ENCODE measurements at places on chromosomes 11 and 22.

GRCh38 chr11:116179401-116179800, 593.4 kb downstream of the BUD13 start:
- DNase-seq: no peak

- DNase-seq: no peak
Measured at GRCh38 chr11:8732324-8732670, 49.7 kb downstream of the RPL27A start.

DNA sequence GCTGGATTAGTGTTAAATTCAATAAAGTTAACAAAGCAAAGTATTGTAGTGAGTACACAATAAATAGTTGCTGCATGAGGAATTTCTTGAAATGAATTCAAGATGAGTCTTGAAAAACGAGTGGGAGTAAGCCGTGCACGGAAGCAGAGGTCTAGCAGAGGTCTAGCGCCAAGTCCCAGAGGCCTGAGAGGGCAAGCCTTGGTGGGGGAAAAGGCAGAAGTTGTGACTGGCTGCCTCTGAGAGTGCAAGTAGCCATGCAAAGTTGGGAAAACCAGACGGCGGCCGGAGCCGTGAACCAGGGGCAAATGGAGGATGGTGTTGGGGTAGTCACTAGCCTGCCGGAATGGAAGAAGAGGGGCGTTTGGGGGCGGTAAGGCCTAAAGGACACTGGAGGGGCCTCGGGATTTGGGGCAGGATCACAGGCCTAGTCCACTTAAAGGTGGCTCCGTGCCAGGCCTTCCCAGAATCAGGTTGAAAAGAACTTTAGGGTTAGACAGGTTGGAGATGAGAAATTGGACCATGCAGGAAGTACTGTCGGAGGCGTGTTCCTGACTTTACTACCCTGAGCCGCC, 379 bp upstream of the SLC3A2 start:
- peak; percentile 67 for DNase-seq

DNA sequence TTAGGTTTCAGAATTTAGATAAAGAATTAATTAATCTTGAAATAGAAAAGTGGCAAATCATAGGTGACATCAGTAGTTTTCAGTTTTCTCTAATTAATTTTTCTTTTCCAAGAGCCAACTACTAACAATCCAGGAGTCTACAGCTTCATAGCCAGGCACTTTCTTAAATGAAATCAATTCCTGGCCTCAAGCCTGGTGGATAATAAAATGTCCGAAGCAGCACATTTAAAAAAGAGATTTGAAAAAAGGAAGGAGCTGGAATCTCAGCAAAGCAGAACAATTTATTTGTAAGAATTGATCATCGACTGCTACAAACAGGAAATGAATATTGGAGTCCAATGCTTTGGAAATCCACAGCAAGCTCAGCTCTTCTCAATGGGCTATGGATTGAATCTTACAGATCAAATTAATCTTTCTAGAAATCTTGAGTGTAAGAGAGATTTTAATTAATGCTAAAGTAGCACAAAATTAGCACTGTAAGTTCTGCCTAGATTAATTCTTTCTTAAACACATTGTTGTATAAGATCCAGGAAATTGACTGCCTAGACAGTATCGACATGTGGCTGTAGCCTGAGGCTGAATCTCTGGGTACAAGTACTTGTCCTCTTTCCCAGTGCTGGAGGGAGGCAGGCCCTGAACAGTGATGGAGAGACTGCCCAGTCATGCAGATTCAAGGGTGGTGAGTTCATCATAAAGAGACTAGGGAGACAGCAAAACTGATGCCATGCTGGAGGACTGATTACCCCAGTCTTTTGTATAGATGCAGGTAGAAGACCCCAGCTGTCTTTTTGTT, 167.8 kb upstream of the POU2AF2 start:
- no peak for DNase-seq

GRCh38 chr11:63829823-63830489, 9.0 kb upstream of the MARK2 start:
- no peak for DNase-seq

DNA sequence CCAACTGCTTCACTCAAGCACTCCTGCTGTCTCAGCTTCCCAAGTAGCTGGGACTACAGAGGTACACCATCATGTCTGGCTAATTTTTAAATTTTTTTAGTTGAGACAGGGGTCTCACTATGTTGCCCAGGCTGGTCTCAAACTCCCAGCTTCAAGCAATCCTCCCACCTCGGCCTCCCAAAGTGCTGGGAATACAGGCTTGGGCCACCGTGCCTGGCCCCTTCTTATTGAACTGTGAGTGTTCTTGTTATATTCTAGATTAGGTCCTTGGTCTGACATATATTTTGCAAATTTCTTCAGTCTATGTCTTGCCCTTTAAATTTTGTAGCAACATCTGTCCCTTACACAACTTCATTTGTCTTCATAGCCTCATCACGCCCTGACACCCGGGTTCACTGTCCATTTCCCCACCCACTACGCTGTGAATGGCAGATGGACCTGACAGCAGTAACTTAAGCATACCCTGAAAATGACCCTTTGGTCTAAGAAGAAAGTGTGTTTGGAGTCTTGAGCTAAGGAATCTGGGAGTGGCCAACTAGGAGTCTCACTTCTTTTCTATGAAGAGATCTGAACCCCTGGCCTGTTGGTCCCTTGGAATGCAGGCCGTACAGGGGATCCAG, 4.2 kb upstream of the FAM118A start:
- DNase-seq: no peak

DNA sequence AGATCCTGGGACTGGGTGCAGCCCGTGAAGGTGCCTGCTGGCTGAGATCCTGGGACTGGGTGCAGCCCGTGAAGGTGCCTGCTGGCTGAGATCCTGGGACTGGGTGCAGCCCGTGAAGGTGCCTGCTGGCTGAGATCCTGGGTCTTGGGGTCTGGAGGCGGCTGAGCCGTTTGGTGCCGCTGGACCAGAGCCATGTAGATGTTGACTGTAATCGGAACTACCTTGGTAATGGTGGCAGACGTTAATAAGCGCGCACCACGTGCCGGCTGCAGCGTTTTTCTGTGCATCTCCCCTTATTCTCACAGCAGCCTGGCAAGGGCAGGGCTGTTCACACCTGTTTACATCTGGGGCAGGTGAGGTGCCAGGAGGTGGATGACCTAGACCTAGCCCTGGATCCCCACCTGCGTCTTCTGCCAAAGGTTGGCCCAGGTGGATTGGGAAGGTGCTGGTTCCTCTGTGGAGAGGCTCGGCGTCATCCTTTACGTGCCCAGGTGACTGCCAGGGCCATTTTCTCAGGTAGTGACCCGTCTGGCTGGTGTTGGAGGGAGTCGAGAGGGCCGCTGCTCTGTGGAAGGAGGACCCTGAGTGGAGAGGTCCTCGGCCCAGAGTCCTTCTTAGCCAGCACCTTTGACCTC, 382.5 kb downstream of the TBC1D22A start:
- no peak for DNase-seq

DNA sequence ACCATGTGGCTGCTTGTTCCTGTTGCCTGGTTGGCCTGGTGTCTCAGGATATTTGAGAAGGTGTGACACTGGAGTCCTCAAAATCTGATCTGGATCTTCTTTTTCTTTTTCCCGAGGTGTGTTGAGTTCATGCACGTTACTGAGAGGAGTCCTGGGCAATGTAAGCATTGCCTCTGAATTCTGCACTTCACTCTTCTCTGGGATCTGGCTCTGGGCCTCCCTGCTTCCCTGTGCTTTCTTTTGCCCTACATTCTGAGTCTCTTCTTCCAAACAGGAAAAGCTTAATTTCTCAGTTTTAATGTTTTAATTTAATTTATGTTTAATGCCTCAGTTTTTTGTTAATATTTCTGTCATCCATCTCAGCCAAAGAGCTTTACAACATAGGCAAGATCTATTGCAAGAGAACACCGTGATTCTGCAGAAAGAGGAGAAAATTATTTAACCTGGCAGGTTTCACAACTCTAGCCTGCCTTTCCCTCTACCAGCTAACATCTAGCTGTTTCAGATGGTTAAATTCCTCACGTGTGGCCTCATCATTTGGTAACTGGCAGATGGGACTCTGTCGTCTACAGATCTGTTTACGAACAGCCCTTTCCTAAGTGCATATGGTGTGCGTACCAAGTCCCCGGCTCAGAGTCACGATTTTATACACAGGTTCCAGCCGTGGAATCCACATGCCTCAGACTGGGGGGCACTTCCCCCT, 24.7 kb downstream of the LDLRAD3 start:
- no peak for DNase-seq

- no peak for DNase-seq
Measured at GRCh38 chr11:131868629-131869507, 498.5 kb downstream of the NTM start.

GRCh38 chr11:2583605-2583958, 116.2 kb downstream of the KCNQ1OT1 start:
- no peak for DNase-seq

DNA sequence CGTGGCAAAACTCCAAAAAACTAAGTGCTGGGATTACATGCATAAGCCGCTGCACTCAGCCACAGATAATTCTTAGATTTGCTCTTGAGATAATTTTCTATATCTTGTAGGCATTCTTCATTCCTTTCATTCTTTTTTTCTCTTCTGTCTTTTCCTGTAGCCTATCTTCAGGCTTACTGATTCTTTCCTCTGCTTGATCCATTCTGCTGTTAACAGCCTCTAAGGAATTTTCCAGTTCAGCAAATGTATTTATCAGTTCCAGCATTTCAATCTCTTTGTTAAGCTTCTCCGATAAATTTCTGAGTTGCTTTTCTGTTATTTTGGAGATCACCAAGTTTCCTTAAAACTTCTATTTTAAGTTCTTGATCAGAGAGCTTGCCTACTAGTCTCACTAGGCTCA, 46.7 kb downstream of the SMC1B start:
- no peak for DNase-seq

GRCh38 chr11:126748793-126749192, 251.8 kb downstream of the KIRREL3 start:
- no peak for DNase-seq

DNA sequence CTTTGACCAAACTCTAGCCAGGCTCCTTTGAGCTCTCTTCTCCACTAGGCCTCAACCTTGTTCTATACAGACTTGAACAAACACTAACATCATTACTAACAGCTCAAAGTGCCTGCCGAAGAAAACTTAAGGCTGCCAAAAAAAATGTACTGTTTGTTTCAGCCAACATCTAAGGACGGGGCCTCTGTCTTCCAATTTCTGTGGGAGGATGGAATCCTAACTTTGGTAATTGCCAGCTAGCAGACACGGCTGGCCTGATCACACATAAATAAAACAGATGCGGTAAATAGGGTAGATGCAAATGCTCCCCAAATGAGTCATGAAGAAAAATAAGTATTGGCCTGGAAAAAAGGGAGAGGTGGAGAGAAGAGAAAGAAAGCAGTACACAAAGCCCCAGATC, 394.3 kb downstream of the TMEM135 start:
- DNase-seq: no peak

DNA sequence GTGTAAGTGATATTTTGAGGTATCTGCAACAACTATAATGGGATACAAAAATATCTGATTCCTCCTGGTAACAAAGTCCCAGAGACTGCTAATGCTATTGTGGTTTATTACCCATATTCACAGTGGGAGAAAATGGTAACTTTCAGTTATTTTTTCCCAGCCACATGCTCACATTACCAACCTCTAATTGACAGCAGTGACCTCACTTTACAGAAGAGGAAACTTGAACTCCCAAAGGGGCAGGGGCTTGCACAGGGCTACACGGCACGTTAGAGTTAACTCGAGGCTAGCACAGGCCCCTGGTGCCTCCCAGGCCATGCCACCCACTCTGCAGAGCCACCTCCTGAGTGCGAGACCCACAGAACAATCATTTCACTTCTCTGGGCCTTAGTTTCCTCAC, 132.4 kb downstream of the TENM4 start:
- no peak for DNase-seq

DNA sequence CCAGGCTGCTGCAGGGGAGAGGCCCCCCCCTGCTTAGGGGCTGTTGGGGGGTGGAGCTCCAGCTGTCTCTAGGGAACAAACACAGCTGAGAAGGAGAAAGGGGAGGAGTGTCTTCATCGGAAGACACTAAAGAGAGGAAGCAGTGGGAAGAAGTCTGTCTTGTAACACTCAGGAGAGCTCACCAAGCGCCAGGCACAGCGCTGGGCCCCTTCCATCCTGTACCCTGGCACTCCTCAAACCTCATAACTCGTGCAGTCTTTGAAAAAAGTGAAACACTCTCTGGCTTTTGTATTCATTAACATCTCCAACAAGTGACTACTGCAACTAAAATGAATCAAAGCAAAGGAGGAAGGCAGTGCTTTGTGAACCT, 67.4 kb upstream of the PRDM11 start:
- DNase-seq: no peak

DNA sequence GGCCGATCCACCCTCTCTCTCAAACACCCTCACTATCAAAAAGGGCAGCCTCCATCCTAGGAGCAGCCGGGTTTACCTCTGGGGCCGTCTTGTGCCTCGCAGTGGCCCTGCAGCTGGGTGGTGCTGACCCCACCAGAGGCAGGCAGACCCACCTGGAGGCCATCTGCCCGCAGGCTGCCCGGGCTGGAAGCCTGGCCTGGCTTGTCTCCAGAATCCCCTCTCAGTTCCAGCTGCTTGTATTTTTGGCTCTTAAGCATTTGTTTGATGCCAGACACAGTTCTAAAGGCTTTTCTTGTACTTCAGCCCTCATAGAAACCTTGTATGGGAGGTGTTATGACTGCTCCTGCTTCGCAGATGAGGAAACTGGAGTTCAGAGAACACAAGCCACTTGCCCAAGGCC, 4.2 kb upstream of the NFAM1 start:
- no peak for DNase-seq

All from GM13977 (cell line).